ENCODE measurements at places on chromosomes 2 and 18. TPM values are rescaled to one million over a fixed set of nuclear protein-coding genes. Genes with fewer than 3 reads are reported as not detected.

The IFIH1 gene
- total RNA-seq = 5.4 TPM

The SLC11A1 gene
- 0.21 TPM for total RNA-seq

The PLEKHA3 gene
- 29.1 TPM for total RNA-seq

GRCh38 chr2:43033466-43034241 is 192.8 kb downstream of the ZFP36L2 start:
- H3K36me3 ChIP-seq = no peaks in the 10 kb centered on the region
- H3K27me3 ChIP-seq = no peaks in the 10 kb centered on the region
- peaks cover 12% of the 10 kb centered on the region for H3K4me1 ChIP-seq

DNA sequence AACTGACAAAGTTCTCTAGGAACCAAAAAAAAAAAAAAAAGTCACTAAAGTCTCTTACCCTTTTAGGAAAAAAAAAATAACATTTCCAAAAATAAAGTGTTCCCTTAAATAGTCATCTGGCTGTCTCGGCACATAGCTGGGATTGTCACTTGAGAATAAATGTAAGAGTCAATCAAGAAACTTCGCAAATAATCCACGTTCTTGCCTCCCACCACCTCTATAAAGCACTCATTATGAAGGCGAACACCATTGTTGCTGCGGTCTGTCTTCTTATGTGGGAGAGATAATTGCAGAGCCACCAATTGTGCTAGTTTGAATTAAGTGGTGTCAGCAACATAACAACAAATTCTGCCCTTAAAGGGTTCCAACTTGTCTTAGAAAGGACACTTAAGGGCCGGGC is 163.7 kb downstream of the FBXO15 start:
- no peak overlapping the region for H3K4me3 ChIP-seq
- no peak overlapping the region for H3K27ac ChIP-seq
- no peaks in the 10 kb centered on the region for H3K4me1 ChIP-seq
- no peaks in the 10 kb centered on the region for H3K36me3 ChIP-seq

GRCh38 chr2:208224802-208225201 is 30.1 kb downstream of the IDH1 start:
- H3K36me3 ChIP-seq = no peaks in the 10 kb centered on the region
- H3K27ac ChIP-seq = no peak overlapping the region
- H3K4me1 ChIP-seq = no peaks in the 10 kb centered on the region
- no peak for DNase-seq
- H3K4me3 ChIP-seq = no peak overlapping the region

DNA sequence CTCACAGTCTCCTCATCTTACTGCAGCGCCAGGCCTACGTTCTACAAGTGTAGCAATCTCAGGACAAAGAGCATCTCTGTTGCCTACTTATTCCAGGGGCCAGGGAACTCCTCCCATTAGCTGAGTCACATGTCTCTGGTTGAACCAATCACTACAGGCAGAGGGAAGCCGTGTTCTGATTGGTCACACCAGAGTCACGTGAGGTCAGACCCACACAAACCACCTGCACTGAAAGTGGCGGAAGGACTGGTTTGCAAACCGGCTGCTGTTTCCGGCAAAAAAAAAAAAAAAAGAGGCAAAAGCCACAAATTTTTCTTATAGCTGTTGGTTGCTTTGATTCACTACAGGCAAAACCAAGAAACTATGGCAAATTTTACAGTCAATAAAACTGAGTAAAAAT is 21.9 kb upstream of the USP14 start:
- no peaks in the 10 kb centered on the region for H3K4me1 ChIP-seq
- DNase-seq = no peak
- H3K27me3 ChIP-seq = peaks cover 2% of the 10 kb centered on the region
- H3K36me3 ChIP-seq = no peaks in the 10 kb centered on the region

- no peak overlapping the region for H3K27ac ChIP-seq
- peaks cover 55% of the 10 kb centered on the region for H3K27me3 ChIP-seq
- no peak for DNase-seq
- no peak overlapping the region for H3K4me3 ChIP-seq
- no peaks in the 10 kb centered on the region for H3K36me3 ChIP-seq
These were observed 63.7 kb downstream of the EDAR start for GRCh38 chr2:108925286-108925685.
